Common myeloid progenitor, CD34-positive (primary cell): ENCODE measurements at places on chromosomes 2 and 18.

- DNase-seq, result no peak
Measured at GRCh38 chr18:41761333-41762018, 193.6 kb upstream of the PIK3C3 start.

- DNase-seq, result no peak
Measured at GRCh38 chr2:215617060-215617824, 181.4 kb upstream of the FN1 start.

GRCh38 chr2:51505533-51505932, 473.6 kb upstream of the NRXN1 start:
- no peak for DNase-seq

DNA sequence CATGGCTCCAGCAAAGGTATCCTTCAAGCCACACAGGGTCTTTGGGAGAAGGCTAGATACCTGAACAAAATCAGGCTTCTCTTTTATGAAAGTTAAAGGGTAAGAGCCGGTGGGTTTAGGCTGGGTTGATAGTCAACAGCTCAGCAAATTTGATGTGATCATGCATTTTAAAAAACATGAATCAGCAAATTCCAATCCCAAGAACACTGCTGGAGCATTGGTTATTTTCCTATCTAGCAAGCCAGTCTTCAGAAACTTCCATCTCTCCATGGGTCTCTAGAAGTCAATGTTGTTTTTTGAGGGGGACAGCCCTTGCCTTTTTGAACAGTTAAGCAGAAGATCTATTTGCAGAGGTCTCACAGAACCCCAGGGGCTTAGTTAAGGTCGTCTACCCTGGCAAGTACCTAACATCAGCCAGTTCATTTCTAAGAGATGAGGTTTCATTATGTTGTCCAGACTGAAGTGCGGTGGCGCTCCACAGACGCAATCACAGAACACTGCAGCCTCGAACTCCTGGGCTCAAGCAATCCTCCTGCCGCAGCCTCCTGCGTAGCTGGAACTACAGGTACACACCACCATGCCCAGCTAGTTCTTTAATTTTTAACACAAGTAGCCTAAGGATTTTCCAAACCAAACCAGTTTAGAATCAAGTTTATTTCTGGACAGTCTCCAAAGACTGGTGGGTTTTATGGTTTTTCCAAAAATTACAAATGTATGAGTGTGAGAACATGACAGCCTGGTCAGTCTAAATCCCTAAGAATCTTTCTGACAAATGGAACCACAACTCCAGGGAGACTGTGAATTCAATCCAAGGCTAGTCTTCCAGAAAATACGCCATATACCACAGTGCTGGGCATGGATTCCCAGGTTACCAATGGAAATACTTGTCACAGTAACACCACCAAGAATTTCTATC, 4.1 kb upstream of the ZCCHC2 start:
- no peak for DNase-seq

GRCh38 chr2:18208956-18209355, 330.5 kb downstream of the KCNS3 start:
- DNase-seq, result no peak

GRCh38 chr2:60861736-60862135, 19.6 kb upstream of the REL start:
- no peak for DNase-seq

GRCh38 chr2:71460595-71461303, 7.4 kb downstream of the DYSF start:
- DNase-seq, result no peak

DNA sequence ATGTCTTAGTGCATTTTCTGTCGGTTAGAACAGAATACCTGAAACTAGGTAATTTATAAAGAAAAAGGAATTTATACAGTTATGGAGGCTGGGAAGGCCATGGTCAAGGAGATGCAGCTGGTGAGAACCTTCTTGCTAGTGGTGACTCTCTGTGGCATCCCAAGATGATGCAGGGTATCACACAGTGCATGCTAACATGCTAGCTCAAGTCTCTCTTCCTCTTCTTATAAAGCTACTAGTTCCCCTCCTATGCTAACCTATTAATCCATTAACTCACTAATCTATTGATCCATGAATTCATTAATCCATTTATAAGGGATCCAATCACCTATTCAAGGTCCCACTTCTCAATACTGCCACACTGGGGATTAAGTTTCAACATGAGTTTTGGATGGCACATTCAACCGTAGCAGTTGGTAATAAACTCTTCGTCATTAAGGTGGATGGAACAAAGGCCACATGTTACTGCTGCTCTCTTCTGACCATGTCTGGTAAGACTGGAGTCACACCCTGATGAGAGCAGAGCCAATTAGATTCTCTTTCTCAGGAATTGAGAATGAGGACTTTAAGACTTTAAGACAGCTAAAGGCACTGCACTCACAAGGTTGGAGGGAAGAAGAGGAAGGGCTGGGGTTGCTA, 211.6 kb upstream of the SMAD7 start:
- no peak for DNase-seq

GRCh38 chr2:98899041-98899702, 36.9 kb downstream of the CRACDL start:
- no peak for DNase-seq

DNA sequence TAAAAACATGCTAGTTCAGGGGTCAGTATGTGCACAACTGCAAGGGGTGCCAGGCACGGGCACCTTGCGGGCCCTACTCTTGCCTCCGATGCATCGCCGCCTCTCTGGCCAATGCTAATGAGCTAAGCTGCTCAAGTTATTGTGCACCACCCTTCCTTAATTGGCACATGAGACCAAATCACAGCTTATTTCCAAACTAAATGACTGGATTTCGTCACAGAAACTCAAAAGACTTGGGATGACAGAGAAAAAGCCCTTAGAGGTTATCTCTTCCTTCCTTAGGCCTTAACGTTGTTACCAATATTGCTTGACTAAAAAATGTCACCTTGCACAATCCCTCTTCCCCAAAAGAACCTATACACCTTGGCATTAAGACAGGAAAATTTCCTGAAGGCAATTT, 7.7 kb downstream of the RNF149 start:
- DNase-seq, result no peak
